ENCODE measurements at places on chromosomes 1 and 21.

GRCh38 chr1:214003233-214003632 is 15.5 kb downstream of the PROX1 start:
- no peak for DNase-seq

- DNase-seq, result no peak
Observed at GRCh38 chr1:30274976-30275621, 448.3 kb downstream of the MATN1 start.

GRCh38 chr1:35264871-35265270 is 3.6 kb upstream of the ZMYM4 start:
- DNase-seq, result no peak

DNA sequence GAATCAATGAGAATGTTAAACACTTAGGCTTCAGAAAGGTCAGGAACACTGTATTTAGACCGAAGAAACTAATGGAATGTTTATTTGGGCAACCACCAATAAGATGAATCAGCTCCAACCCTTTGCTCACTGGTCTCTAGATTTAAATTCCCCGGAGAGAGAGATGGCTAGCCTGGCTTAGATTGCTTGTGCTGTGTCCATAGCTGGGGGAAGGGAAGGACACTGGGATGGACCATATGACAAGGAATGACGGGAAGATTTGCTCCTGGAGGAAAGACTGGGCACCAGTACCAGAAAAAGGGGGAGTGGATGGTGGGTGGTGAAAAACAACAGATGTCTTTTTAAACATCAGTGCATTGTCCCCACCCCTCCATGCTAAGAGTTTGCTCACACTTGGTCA is 426.6 kb downstream of the DUSP10 start:
- no peak for DNase-seq

DNA sequence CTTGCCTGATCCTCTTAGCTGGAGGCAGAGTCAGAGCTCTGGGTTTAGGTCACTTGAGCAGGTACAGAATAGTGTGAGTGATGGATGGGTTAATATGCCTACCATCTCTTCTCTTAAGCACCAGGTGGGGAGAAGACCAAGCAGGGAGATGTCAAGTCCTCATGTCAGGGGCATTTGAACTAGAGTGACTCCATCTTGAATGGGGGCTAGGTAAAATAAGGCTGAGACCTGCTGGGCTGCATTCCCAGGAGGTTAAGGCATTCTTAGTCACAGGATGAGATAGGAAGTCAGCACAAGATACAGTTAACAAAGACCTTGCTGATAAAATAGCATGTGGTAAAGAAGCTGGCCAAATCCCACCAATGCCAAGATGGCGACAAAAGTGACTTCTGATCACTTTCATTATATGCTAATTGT is 77.4 kb upstream of the BTG3 start:
- no peak for DNase-seq

DNA sequence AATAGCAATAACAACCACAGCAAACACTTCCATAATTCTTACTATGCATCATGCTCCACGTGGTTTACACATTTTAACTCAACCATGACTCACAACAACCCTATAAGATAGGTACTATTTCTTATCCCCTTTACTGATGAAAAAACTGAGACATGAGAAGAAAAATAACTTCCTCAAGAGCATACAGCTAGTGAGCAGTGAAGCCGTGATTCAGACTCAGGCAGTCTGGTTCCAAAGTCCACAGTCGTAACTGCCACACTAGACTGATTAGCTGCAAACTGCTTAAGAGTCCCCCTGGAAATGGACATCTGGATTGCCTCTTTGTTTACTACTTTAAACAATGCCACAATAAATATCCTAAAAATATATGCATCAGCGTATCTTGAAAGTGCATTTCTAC is 55.7 kb downstream of the PLD5 start:
- DNase-seq, result no peak

DNA sequence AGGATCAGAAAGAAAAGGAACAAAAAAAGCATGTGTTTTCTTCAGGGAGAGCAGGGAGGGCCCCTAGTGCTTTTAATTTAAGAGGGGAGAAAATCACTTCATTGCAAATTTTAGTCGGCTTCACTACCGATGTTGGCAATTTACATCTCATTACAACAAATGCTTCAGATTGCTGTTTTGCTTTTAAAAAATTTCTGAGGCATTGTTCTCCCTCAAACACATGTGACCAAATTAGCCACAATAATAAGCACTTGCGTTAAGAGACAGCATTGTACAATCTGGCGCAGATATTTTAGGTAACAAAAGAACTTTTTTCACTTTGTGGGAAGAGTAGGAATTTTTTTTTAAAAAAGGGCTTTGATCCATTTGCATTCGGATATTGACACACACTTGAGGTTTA is 29.8 kb downstream of the BEND5 start:
- DNase-seq, result no peak

DNA sequence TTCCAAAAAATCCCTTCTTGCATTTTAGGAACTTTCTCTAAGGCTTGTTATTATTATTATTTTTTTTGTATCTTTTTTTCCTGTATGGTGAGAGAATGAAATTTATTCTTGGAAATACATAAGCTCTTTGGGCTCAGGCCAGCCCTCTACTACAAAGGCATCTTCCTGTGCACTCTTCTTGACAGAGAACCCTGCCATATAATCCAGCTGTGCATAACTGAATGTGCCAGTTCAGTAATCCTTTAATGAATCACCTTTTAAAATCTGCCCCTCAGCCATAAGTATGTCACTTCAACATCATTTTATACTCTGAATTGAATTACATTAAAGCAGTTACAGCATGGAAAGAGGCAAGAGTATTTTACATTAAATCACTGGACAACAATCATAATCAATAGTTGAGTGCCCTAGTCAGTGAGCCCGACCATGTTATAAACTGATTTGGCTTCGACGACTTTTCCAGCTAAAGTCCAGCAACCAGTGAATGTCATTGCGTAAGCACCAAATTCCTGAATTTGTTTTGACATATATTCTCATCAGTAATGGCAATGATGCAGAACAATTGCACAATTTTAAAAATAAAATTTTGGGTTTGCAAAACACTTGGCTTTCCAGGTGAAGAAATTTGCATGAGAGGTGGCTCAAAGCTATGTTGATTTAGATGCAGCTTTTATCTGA is 59.2 kb upstream of the KCNK2 start:
- no peak for DNase-seq
